ENCODE measurements at places on chromosomes 4 and X. TPM values are rescaled to one million over a fixed set of nuclear protein-coding genes. Genes with fewer than 3 reads are reported as not detected.

PABPC1L2B gene
- total RNA-seq: 0.06 TPM

GRCh38 chr4:169293343-169294176 is 22.8 kb upstream of the SH3RF1 start:
- DNase-seq: no peak

CT47B1 gene
- total RNA-seq: not detected

MTTP gene
- 1.0 TPM for total RNA-seq

EXOC1L gene
- not detected for total RNA-seq

- peak; percentile 46 for DNase-seq
Measured at GRCh38 chr4:8770518-8771257, 101.0 kb downstream of the HMX1 start.

ANXA3 gene
- total RNA-seq: 31.7 TPM

ETDB gene
- total RNA-seq: not detected

DNA sequence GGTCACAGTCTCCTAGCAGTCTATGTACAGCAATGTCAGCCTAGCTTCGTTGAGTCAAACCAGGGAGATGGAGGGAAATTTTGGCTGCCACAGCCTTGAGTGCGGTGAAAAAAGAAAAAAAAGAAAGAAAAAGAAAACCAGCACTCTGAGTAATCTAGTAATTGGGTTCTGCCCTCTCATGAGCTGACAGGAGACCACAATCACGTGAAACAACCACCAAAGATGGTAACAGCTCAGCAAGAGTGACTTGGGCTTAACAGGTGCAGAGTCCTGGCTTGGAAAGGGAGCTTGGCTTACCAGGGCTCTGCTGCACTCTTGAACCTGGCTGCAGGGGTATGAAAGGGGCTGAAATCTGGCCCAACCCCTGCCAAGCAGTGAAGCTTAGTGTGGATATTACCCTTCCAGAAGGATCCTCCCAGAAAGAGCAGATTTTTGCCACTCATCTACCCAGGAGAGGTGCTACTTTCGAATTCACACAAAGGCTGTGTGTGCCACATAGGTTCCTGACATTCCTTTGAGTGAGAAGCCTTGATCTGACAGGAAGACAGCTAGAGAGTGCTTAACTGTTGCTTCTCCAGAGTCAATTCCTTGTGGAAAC is 350.3 kb downstream of the PTTG2 start:
- peak; percentile 74 for DNase-seq

- DNase-seq: no peak
Measured at GRCh38 chr4:26741491-26741871, 119.2 kb upstream of the STIM2 start.

HSFX1 gene
- 0.17 TPM for total RNA-seq

DKC1 gene
- 109 TPM for total RNA-seq

DNA sequence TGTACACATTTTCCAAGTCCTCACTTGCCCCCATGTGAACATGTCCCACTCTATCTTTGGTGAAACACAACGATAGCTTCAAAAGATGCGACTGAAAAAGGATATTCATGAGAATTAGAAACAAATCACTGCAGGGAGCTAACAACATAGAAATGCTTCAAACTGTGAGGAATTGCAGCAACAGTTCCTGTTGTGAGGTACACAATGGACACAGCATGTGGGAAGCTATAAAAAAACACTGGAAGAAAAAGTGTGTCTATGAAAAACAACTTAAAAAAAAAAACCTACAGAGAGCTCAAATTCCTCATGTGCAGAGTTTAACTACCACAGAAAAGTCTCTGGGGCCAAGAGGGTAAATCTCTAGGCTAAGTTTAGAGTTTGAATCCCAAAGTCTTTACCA is 51.6 kb upstream of the BLTP1 start:
- no peak for DNase-seq

DNA sequence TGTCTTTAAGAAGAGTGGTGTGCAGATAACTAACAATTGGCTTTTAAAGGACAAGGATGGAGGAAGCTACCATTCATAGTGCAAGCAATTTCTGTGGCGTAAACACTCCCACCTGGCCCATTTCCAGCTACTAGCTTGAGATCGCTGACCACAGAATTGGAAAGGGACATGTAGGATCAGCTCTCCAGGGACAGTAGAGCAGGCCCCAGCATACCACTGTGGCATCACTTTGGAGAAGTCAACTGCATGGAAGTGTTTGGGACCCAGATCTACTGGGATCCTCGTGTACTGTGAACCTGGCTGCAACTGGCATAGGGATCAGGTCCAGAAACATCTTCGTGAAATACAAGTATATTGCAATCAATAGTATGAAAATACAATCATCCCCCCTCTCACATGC is 515.0 kb downstream of the INPP4B start:
- DNase-seq: no peak

TMPRSS11E gene
- not detected for total RNA-seq

PNCK gene
- not detected for total RNA-seq

GRCh38 chrX:136063340-136064079 is 78.3 kb downstream of the SLC9A6 start:
- DNase-seq: peak; percentile 25

GRCh38 chr4:2281575-2282343 is 19.9 kb upstream of the MXD4 start:
- no peak for DNase-seq

- DNase-seq: no peak
Measured at GRCh38 chr4:186698028-186698427, 25.6 kb downstream of the FAT1 start.

RTL5 gene
- total RNA-seq: 0.18 TPM

DUX4 gene
- total RNA-seq: not detected

POLN gene
- 0.54 TPM for total RNA-seq

DNA sequence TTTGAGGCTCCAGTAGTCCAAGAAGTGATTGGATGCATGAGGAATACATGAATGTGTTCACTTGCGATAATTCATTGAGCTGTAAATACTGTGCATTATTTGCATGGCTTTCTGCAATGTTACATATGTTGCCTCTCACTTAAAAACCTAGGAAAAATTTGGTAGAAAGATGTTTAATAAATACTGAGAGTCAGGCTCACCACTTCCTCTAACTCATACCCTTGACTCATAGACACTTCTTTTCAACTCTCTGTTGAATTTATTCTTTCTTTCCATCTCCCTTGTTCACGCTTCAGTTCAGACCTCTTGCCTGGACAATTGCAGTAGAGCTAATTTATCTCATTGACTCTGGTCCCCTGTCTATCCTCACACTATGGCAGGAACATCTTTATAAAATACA is 35.8 kb upstream of the LEF1 start:
- no peak for DNase-seq

DCX gene
- total RNA-seq: not detected
